ENCODE measurements at places on chromosomes 3 and 15. TPM values are rescaled to one million over a fixed set of nuclear protein-coding genes. Genes with fewer than 3 reads are reported as not detected.

The CNTN3 gene
- total RNA-seq = not detected

The CD96 gene
- not detected for total RNA-seq

The TIGIT gene
- total RNA-seq = 2.3 TPM

The CELF6 gene
- total RNA-seq = not detected

The SGO1 gene
- total RNA-seq = 38.8 TPM

The LDHAL6B gene
- not detected for total RNA-seq

The BLM gene
- 55.4 TPM for total RNA-seq

The LNP1 gene
- 10.8 TPM for total RNA-seq

The GSK3B gene
- 40.9 TPM for total RNA-seq

The GABRR3 gene
- total RNA-seq = not detected

The PPIB gene
- total RNA-seq = 248 TPM

The WDR93 gene
- not detected for total RNA-seq
